ENCODE measurements at places on chromosomes 7 and 10.

GRCh38 chr10:17783751-17784150 lies 25.4 kb upstream of the MRC1 start:
- no peak for DNase-seq

GRCh38 chr10:4024516-4025245 lies 239.7 kb upstream of the KLF6 start:
- DNase-seq, result no peak

GRCh38 chr10:30542895-30543288 lies 86.7 kb downstream of the LYZL2 start:
- no peak for DNase-seq

DNA sequence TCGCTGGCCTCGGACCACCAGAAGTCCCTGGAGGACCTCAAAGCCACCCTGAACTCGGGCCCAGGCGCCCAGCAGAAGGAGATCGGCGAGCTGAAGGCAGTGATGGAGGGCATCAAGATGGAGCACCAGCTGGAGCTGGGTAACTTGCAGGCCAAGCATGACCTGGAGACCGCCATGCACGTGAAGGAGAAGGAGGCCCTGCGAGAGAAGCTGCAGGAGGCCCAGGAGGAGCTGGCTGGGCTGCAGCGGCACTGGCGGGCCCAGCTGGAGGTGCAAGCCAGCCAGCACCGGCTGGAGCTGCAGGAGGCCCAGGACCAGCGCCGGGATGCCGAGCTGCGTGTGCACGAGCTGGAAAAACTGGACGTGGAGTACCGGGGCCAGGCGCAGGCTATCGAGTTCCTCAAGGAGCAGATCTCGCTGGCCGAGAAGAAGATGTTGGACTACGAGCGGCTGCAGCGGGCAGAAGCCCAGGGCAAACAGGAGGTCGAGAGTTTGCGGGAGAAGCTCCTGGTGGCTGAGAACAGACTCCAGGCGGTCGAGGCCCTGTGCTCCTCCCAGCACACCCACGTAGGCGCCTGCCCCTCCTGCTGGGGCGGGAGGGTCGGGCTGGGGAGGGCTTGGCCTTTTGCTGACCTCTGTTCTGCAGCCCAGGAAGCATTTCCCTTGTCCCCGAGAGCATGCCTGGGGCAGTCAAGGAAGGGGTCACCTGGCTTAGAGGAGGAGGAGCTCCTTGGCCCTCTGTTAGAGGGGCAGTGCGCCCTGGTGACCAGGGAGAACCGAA lies 77.3 kb upstream of the GTF2IRD1 start:
- DNase-seq, result no peak
